Aortic smooth muscle cell (primary cell): ENCODE measurements at places on chromosomes 5 and 9. TPM values are rescaled to one million over a fixed set of nuclear protein-coding genes. Genes with fewer than 3 reads are reported as not detected.

The C9orf152 gene
- not detected in 2 replicates for total RNA-seq

The TLE1 gene
- 24.8 and 25.0 TPM in 2 replicates for total RNA-seq

The TSSK1B gene
- total RNA-seq = under 0.01 and 0.13 TPM in 2 replicates

The SLC36A3 gene
- total RNA-seq = not detected in 2 replicates

The LHX6 gene
- total RNA-seq = not detected in 2 replicates

The CORO2A gene
- total RNA-seq = under 0.01 and 0.06 TPM in 2 replicates

The CCNB1 gene
- 81.9 and 124 TPM in 2 replicates for total RNA-seq

The PTGDS gene
- 9.8 and 21.8 TPM in 2 replicates for total RNA-seq

The CBY3 gene
- total RNA-seq = 0.12 TPM in 1 of 2 replicates, not detected in the other
